Suppressor macrophage treated with lipopolysaccharide for 1 hour (primary cell): ENCODE measurements at places on chromosomes 16 and 17.

DNA sequence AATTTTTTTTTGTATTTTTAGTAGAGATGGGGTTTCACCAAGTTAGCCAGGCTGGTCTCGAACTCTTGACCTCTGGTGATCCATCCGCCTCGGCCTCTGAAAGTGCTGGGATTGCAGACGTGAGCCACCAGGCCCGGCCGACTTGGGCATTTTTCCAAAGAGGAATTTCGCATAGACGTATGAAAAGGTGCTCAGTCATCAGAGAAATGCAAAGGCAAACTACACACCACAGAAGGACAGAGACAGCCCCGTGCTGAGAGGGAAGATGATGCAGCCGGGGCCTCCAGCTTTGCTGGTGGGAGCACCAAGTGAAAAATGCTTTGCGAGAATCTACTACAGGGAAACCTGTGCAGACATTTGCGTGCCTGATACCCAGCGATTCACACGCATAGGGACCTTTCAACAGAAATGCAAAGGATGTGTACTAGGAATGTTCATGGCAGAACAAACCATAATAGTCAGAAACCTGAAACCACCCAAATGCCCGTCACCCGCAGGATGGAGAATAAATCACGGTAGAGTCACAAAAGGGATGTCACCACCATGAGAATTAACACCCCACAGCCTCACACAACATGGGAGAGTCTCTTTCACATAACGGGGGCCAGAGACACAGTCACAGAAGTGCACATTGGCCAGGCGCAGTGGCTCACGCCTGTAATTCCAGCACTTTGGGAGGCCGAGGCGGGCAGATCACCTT lies 5.2 kb downstream of the RAB40B start:
- no peak for DNase-seq

- DNase-seq, result no peak
Measured at GRCh38 chr17:7651665-7652387, 1.1 kb downstream of the ATP1B2 start.

- peak; percentile 31 for DNase-seq
Measured at GRCh38 chr16:18983565-18984434, at the start of gene TMC7. Gene TMC7, plus strand, starts transcription at chr16:18983934. Its CDS starts 130 bp downstream, at chr16:18984064.

DNA sequence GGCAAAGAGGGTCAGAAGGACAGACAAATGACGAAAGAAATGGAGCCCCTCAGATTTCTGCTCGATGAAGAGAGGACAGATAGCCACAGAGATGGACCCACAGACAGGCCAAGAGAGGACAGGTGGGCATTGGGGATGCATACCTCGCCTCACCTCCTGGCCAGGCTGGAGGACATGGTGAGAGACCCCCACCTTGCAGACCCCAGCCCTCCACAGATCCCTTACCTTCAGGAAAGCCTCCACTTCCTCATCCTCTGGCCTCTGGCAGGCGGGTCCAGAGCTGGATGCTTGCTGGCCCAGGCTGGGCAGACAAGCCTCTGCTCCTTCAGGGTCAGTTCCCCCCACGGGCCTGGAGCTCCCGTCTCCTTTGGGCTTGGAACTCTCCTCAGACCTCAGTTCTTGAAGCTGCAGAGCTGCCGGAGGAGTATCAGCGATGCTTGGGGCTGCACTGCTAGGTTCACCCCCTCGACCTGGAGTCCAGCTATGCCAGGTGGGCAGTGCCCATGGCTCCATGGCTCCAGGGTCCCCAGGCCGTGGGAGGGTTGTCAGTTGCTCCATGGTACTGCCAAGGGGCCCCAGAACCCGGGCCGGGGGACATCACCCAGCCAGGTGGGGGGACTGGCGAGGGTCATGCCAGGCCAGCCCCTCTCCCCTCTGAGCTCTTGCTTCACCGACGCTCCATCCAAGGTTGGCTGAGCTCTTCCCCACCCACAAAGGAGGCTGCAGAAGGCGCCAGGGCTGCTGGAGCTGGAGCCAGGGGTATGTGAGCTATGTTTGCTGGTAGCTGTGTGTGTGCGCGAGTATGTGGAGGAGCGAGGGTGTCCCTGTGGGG lies 1.0 kb downstream of the TSPOAP1 start:
- DNase-seq, result peak; percentile 46

- DNase-seq, result no peak
Measured at GRCh38 chr17:72390675-72391508, 270.1 kb downstream of the SOX9 start.

GRCh38 chr17:16928406-16929034 lies 43.4 kb downstream of the TNFRSF13B start:
- DNase-seq, result no peak

DNA sequence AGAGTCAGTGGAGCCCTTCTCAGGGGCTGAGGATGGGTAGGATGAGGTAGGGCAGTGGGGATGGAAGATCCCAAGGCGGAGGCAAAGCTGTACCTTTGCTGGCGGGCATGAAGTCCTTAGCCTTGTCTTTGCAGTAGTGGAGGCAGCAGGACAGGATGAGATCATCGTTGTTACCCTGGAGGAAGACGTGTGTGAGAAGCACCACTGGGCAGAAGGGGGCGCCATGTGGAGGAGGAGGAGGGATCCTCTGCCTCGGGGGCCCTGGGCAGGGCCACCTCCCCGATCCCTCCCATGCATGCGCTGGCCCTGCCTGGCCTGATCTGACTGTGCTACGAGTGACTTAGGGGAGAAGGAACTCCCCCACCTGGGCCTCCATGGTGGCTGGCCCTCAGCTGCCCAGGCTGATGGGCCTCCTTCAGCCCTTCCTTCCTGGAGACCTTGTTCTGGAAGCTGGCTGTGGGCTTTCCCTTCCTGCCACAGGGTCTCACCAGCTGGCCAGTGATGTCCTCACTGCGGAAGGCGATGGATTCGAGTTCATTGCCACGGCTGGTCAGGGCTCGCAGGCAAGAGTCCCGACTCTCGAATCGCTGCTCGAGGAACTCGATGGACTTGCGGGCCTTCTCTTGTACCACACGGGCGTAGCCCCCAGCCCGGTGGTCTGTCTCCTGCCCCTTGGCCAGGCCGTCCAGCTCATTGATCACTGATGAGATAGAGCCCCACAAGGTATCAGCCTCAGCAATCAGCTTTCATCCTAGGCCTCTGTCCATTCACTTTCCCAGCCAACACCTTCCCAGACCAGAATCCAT lies 10.3 kb downstream of the HIC1 start:
- DNase-seq, result peak; percentile 77

GRCh38 chr16:89290887-89291286 lies 73.4 kb downstream of the ZNF778 start:
- DNase-seq, result no peak

DNA sequence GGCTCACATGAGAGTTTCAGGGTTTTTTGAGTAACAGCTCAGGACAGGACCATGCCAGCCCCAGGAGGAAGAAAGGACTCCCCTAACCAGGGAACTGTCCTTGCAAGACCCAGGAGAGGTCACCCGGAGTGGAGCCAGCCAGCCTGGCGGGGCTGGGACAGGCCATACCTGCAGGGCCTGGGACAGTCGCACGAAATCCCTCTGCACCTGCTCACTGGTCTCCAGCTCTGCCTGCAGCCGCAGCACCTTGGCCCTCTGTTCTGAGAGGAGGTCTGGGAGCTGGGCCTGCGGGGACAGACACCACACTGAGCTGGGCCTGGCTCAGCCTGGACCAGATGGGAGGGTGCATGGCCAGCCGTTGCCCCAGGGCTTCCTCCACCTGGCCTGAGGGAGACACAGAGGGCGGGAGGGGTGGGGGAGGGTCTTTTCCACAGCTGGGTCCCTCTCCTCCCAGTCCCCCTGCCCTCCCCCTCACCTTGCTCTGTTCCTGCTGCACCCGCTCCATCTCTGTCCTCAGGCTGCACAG lies 19.7 kb downstream of the RABEP2 start:
- no peak for DNase-seq

- no peak for DNase-seq
Measured at GRCh38 chr17:54770836-54771235, 129.8 kb upstream of the TOM1L1 start.

DNA sequence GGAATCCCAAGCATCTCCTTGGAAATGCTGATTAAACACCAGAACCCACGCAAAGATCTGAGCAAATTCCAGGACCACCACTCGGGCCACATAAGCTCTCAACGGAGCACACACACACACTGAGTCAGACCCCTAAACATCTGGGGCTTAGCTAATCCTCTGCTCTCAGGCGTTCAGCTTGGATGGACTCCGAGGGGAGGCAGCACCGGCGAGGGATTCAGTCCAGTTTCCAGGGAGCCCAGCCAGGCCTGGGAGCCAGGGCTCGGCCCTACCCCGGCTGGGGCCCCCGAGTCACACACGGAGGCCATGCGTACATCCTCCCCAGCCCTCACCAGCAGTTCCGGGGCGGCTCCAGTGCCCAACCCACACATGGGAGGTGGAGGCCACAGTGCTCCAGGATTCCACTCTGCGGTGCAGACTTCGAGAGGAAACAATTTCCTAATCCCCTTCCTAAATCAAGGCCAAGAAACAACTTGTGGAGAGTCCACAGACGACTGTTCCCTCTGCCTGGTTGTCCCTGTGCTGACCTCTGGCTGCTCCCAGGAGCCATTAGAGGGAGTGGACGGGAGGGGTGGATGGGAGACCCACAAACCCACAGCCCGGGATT lies 70.5 kb downstream of the GAS7 start:
- peak; percentile 77 for DNase-seq

GRCh38 chr16:74874123-74874522 lies 99.5 kb upstream of the FA2H start:
- no peak for DNase-seq

GRCh38 chr17:57679356-57679755 lies 65.7 kb downstream of the CCDC182 start:
- no peak for DNase-seq

- DNase-seq, result no peak
Measured at GRCh38 chr16:76303637-76304314, 26.6 kb downstream of the CNTNAP4 start.

GRCh38 chr16:81718637-81719036 lies 60.5 kb upstream of the PLCG2 start:
- no peak for DNase-seq

- DNase-seq, result no peak
Measured at GRCh38 chr16:50640919-50641817, 39.9 kb downstream of the SNX20 start.

GRCh38 chr17:80904036-80904753 lies 87.4 kb upstream of the CHMP6 start:
- no peak for DNase-seq

DNA sequence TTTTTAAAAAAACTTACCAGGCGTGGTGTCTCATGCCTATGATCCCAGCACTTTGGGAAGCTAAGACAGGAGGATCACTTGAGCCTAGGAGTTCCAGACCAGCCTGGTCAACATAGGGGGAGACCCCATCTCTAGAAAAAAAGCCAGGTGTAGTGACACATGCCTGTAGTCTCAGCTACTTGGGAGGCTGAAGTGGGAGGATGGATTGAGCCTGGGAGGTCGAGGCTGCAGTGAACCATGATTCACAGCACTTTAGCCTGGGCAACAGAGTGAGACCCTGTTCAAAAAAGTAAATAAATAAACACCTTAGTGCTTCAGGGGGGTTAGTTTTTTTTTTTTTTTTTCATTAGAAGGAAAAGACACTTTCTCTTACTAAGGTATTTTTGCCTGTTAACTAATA lies 58.9 kb upstream of the LRRC37A3 start:
- no peak for DNase-seq

- DNase-seq, result peak; percentile 46
Measured at GRCh38 chr17:18300725-18301480, 13.9 kb downstream of the TOP3A start.

DNA sequence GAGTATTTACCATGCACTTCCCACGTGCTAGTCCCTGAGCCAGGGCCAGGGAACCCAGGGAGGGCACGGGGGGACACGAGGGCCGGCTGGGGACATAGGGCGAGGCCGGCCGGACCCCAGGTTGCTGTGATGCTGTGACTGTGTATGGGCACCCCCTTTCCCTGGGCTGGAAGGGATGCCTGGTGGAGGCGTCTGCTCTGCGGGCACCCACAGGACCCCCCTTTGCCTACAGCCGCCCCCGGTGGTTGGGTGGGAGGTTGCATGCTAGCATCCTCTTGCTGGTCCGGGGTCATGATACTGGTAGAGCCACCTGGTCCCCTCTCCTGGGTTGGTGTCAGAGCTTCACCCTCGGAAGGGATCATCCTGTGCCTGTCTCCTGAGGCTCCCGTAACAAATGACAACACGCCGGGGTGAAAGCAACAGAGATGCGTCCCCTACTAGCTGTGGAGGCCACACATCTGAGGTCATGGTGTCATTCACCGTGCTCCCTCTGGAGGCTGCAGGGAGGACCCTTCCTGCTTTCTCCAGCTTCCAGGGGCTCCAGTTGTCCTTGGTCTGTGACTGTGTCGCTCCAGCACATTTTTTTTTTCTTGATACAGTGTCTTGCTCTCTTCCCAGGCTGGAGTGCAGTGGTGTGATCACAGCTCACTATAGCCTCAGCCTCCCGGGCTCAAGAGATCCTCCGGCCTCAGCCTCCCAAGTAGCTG lies 3.1 kb upstream of the CIAO3 start:
- DNase-seq, result no peak

GRCh38 chr17:7590743-7591142 lies 849 bp upstream of the SOX15 start:
- no peak for DNase-seq

DNA sequence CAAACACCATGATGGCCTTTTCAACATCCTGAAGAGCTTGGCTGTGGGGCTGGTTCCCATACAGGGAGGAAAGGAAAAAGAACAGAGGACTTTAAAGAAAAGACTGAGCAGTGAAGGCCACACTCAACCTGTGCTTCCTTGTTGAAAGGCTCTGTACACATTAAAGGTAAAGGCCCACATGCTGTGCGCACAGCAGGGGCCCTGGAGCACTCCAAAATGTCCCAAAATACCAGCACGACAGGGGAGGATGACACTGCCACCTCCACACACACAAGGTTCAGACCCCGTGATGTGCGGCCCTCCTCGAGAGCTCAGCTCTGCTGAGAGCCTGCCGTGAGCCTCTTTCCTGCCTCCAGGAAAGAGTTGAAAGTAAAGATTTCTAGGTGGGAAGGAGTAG lies 36.5 kb downstream of the FANCA start:
- no peak for DNase-seq

DNA sequence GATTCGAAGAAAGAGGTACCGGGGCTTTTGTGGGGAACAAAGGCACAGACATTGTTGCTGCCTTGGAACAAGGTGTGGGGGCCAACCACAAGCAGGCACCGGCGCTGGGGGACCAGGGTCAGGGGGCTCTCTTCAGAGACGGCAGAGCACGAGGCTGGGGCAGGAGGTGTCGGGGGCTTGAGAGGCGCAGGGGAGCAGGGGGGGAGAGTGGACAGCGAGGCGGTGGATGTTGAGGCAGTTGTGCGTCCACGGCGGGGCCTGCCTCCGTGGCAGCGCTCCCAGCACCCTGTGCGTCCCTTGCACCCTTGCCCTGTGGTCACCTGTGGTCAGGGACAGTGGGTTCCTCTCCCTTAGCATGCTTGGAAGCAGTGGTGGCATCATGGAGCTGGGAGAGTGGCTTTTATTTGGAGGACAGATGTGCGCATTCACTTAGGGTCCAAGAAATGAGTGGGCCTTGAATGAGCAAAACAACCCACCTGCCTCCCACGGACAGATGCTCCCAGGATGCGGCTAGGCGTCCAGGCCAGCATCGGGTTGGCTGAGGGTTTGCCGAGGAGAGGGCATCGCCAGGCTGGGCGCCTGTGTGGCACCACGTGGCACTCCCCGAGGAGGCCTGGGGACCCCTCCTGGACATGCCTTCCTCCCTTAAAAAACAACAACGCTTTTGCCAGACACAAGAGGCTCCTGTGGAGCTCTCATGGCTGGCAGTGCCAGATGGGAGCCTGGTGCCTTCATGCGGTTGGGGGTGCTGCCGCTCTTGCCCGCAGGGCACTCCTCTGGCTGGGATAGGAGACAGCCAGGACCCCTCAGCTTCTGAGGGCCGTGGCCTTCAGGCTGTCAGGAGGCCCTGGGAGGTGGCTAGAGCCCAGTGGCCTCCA lies 113.0 kb downstream of the BANP start:
- DNase-seq, result no peak
